ENCODE measurements at places on chromosomes 2 and 18. TPM values are rescaled to one million over a fixed set of nuclear protein-coding genes. Genes with fewer than 3 reads are reported as not detected.

DNA sequence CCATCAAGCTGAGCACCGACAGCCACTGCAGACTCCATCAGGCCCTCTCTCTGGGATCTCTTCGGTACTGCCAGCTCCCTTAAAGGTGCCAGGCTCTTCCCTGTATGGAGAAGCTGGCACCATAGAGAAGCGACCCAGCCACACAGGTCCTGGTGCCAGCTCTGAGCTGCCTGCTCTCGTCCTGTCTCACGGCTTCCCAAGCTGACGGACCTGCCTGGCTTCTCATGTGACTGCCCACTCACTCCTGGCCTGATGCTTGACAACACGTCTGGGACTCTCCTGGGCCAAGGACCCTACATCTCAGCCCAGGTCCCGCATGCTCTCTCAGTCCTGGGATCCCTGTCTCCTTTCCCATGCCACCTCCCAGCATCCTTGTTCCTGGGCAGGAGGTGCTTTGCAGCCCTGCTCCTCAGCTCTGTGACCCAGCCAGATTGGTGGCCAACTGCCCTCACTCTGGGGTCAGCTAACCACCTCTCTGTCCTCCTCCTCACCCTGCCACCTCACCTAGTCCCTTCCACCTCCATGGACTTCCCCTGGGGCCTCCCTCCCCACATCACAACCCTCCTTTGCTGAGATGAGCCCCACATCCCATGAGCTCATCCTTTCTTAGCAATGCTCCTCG, 12.5 kb upstream of the ATOH8 start:
- peak overlapping the region; percentile 84 for H3K27ac ChIP-seq
- DNase-seq: no peak
- H3K27me3 ChIP-seq: peaks cover 10% of the 10 kb centered on the region

- H3K4me3 ChIP-seq: no peak overlapping the region
- no peak overlapping the region for H3K27ac ChIP-seq
- no peaks in the 10 kb centered on the region for H3K36me3 ChIP-seq
Observed at GRCh38 chr2:100987536-100987935, 14.6 kb upstream of the RPL31 start.

- DNase-seq: no peak
- H3K4me3 ChIP-seq: no peak overlapping the region
- no peaks in the 10 kb centered on the region for H3K4me1 ChIP-seq
- no peak overlapping the region for H3K27ac ChIP-seq
- peaks cover 32% of the 10 kb centered on the region for H3K36me3 ChIP-seq
Observed at GRCh38 chr18:45854036-45854586, 28.6 kb downstream of the SIGLEC15 start.

- no peaks in the 10 kb centered on the region for H3K4me1 ChIP-seq
- H3K36me3 ChIP-seq: no peaks in the 10 kb centered on the region
- H3K27me3 ChIP-seq: peaks cover 82% of the 10 kb centered on the region
- no peak overlapping the region for H3K4me3 ChIP-seq
- DNase-seq: no peak
Observed at GRCh38 chr2:119011910-119012209, 69.9 kb downstream of the MARCO start.

GRCh38 chr18:52903857-52904256, 563.9 kb downstream of the DCC start:
- no peaks in the 10 kb centered on the region for H3K4me1 ChIP-seq
- H3K36me3 ChIP-seq: no peaks in the 10 kb centered on the region

DNA sequence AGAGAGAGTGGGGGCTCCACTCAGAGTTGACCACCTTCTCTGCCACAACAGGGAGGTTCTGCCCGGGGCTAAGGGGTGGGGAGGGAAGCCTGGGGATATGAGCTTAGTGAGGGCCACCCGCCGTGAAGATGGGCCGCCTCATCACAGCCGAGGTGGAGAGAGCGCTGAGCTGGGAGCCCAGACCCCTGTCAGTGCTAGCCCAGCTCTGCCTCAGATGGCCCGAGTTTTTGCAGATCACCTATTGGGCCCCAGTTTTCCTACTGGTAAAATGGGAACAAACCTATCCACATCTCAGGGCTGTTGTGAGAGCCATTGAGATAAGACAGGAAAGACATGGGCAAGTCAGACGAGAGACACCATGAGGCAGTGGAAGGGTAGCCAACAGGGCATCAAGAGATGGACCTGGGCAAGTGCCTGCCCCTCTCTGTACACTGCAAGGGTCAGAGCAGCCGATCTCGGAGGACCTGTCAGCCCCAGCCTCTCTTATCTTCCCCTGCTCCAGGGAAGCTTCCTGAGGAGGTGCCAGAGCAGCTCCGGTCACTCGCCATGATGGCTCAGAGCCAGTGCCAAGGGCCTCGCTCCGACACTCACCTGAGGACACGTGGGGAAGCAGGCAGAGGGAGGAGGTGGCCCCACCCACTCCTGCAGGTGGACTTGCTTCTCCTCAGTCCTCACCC, 88.9 kb downstream of the MCFD2 start:
- H3K27me3 ChIP-seq: no peaks in the 10 kb centered on the region
- no peaks in the 10 kb centered on the region for H3K4me1 ChIP-seq
- H3K36me3 ChIP-seq: no peaks in the 10 kb centered on the region
- no peak overlapping the region for H3K4me3 ChIP-seq
- DNase-seq: no peak

DNA sequence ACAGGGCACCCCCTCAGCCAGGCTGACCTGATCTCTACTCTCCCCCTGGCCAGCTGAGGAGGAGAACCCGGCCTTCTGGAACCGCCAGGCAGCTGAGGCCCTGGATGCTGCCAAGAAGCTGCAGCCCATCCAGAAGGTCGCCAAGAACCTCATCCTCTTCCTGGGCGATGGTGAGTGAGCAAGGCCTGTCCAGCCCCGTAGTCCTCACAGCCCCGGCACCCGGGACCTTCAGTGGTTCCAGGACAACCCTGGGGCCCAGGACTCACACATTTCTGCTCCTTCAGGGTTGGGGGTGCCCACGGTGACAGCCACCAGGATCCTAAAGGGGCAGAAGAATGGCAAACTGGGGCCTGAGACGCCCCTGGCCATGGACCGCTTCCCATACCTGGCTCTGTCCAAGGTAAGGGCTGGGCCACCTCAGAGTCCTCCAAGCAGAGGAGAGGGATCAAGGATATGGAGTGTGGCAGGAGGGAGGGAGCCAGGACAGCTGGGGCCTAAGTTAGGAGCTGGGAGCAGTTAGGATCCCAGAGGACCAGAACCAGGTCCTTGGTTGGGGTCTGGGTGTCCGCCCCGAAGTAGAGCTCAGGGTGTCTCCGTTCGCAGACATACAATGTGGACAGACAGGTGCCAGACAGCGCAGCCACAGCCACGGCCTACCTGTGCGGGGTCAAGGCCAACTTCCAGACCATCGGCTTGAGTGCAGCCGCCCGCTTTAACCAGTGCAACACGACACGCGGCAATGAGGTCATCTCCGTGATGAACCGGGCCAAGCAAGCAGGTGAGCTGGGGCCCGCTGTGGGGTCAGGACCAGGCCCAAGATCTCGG, 555 bp downstream of the ALPI start:
- no peak for DNase-seq
- H3K4me3 ChIP-seq: no peak overlapping the region
- peaks cover 2% of the 10 kb centered on the region for H3K27me3 ChIP-seq
- no peaks in the 10 kb centered on the region for H3K4me1 ChIP-seq

- no peak for DNase-seq
- no peaks in the 10 kb centered on the region for H3K27me3 ChIP-seq
- H3K36me3 ChIP-seq: peaks cover 10% of the 10 kb centered on the region
- no peak overlapping the region for H3K4me3 ChIP-seq
- no peak overlapping the region for H3K27ac ChIP-seq
Observed at GRCh38 chr2:5868931-5869330, 176.7 kb downstream of the SOX11 start.

CCDC102B gene
- total RNA-seq: 6.5 TPM

ASB18 gene
- total RNA-seq: not detected

ITM2C gene
- total RNA-seq: 106 TPM

PSMA8 gene
- total RNA-seq: not detected

TSN gene
- total RNA-seq: 115 TPM

TFCP2L1 gene
- total RNA-seq: not detected

CGREF1 gene
- total RNA-seq: 2.1 TPM

Data from neural crest cell (in vitro differentiated cells).